ENCODE measurements at places on chromosomes 2 and 18.

- no peak for DNase-seq
Observed at GRCh38 chr18:45171679-45172191, 443.5 kb upstream of the SLC14A2 start.

GRCh38 chr2:162382278-162382677 is 38.3 kb downstream of the GCA start:
- no peak for DNase-seq

DNA sequence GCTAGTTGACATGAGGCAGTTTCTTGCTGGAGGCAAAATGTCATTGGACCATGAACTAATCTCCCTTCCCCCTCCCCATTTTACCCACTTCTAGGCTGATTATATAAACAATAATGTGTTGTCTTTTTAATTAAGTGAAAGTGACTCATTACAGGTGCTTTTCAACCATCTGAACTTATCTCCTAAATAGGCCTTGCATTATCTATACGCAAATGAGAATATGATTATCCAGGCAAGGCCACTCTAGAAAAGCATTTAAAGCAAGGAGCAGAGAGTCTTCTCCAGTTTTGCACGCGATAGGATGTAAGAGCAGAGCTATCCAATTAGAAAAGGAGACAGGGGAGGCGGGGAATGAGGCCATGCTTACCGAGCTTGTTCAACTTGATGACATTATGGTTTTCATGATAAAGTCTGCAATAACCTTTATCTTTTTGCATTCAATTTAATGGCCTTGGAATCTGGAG is 286.1 kb upstream of the SIX3 start:
- no peak for DNase-seq

GRCh38 chr2:157169889-157170288 is 87.6 kb upstream of the GALNT5 start:
- DNase-seq: no peak

GRCh38 chr2:133506996-133507395 is 61.3 kb downstream of the NCKAP5 start:
- no peak for DNase-seq

DNA sequence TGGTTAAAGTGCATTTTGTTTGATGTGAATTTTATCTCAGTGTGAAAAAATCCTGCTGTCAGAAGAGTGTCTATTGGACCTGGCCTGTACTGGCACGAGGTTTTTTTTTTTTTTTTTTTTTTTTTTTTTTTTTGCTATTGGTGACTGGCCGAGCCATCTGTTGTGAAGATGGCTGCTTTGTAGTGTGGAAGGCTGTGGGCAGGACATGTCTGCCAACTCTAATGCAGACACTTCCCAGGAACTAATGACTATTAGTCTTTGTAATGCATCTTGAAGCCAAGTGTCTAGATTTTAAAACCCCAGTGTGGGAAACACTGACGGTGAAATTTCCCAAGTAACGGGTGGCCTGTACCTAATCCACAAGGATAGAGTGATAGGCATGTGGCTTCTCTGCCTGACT is 34.3 kb downstream of the ZAP70 start:
- DNase-seq: no peak

- DNase-seq: no peak
Observed at GRCh38 chr2:120913972-120914838, 178.5 kb downstream of the GLI2 start.

DNA sequence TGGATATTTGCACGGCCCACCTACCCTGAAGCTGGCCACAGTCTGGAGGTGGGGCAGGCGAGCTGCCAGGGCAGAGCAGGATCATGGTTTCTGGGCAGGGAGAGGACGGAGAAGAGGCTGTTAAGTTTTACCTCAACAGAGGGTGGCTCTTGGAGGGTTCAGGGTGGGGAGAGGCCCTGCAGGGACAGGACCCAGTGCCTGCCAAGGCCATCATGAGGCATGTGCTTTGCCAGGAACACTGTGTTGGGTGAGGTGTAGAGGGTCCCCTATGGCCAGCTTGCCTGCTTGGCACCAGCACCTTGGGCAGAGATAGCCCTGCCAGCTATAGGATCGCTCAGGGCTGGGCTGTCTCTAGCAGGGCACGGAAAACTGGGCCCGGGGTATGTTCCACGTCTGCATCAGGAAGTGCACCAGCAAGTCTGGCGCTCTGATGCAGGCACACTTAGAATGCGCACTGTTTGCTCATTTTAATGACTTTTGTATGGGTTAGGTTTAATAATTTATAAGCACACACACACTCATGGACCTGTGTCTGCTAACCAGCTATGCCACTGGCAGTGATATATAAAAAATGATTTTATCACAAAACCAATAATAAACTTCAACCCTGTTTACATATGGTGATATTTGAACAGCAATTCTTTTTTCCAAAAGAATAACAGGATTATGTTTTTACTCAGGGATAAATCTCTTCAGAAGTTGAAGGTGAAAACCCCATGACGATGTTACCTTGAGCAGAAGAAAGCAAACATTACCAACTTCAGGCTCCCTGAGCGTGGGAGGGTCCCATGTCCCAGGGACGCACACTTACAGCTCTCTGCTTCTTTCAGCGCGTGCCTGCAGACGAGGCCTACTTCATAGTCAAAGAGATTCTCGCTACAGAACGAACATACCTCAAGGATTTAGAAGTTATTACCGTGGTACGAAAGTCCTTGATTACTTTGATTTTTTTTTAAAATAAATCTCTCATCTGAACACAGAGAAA is 46.4 kb downstream of the STK25 start:
- DNase-seq: no peak

DNA sequence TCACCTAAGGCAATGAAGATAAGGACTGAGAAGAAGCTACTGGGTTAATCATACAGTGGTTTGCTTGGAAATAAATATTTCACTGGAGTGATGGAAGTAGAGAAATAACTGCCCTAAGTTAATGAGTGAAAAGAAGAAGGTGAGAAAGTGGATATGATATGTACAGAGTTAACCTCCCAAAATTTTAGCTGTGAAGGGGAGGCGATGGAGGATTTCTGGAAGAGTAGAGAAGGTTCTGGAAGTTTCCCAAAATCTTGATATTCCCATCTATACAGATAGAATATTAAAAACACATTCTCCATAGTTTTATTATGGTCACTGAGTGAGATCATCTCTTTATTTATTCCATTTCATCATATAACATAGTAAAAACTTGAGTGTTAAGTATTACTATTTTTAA is 296.6 kb upstream of the RGPD4 start:
- DNase-seq: no peak

DNA sequence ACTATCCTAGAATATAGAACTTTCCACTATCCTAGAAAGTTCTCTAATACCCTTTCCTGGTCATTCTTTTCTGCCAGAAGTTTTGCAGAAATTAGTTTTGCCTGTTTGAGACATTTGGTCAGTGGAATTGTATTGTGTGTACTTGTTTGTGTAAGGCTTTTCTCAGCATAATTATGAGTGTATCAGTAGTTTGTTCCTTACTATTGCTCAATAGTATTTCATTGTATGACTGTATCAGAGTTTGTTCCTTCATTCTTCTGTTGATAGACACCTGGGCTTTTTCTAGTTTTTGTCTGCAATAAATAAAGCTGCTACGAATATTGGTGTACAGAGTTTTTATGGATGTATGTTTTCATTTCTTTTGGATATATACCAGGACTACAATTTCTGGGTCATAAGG is 27.2 kb downstream of the CCDC138 start:
- DNase-seq: no peak

DNA sequence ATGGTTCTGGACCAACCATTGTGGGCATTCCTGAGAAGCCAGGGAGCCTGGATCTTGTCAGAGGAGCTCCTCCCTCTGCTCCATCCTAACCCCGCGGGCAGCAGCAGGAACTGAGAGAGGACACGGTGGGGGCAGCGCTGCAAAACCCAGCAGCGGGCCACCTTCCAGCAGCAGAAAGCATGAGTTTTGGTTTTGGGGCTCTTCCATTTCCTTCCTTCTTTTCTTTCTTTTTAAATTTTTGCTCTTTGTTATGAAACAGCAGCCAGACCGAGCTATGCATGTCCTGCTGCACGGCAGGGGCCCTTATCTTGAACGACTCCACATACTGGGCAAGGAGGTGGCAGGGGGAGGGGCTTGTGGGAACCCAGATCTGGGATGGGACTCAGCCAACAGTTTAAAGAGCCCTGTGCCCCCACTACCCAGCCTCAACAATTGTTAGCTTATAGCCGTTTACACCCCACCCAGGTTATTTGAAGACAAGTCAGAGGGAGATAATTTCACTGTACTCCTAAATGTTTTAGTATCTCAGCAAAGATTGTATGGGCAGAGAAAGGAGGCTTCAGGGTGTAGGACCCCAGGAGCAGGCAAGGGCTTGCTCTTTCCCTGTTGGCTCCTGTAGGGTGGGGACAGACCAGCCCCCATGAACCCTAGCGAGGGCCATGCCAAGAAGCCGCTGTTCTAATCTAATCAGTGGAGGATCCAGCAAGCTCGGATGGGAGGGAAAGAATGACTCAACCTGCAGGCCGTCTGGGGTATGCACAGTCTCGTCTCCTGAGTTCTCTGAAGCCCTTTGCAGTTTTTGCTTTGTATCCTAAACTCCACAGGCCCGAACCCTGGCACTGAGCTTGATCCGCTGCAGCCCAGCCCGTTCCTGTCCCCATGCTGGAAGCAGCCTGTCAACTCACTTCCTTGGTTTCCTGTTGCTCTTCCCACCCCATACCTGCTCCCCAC is 75.3 kb downstream of the LRRFIP1 start:
- peak; percentile 57 for DNase-seq

DNA sequence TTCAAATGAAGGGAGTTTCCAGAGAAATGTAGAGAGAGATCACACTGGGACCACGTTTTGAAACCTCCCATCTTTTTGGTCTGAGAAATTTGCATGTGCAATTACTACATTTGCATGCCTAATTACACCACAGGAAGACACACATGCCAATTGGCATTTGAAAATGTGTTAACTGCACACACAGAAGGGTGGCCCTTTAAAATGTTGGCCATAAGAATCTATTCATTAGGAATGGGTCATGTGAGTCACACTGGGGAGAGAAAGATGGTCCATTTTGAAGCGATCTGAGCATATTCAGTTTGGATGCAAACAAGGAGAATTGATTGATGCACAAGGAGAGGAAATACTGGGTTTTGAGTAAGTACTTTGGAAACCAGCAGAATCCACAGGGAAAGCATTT is 1407.1 kb upstream of the ACVR2A start:
- no peak for DNase-seq

GRCh38 chr2:218605432-218605831 is 2.3 kb upstream of the PLCD4 start:
- DNase-seq: no peak

GRCh38 chr18:49667462-49667861 is 105.6 kb downstream of the LIPG start:
- no peak for DNase-seq

DNA sequence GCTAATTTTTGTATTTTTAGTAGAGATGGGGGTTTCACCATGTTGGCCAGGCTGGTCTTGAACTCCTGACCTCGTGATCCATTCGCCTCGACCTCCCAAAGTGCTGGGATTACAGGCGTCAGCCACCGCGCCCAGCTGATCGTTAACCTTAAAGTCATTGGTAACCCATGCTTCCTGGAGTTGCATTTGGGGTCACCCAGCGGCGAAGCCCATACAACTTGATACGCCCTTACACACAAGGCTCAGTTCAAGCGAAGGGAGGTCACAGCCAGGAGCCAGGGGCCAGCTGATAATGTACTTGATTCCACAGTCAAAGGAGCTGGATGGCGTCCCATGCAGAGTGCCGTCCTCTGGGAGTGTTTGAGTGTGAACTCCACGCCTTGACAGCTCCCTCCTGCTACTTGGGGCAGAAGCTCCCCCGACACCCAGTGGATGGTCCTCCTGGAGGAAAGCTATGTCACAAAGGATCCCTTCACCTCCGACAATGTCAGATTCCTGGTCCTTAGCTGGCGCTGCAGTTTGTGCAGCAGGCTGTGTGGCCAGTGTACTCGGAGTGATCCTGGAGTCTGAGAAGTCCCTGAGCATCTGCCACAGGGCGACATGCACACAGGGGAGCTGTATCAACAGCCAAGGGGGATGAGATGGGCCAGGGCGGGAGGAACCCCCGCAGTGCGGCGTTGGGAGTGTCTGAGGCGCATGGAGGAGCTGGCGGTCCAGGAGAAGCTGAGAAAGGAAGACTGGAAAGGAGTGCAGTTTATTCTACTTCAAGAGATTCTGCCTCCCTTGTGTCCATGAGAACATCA is 7.9 kb downstream of the CLHC1 start:
- no peak for DNase-seq

GRCh38 chr2:44843086-44843485 is 98.4 kb upstream of the SIX3 start:
- no peak for DNase-seq

GRCh38 chr18:3051718-3052410 is 38.9 kb upstream of the LPIN2 start:
- DNase-seq: no peak

DNA sequence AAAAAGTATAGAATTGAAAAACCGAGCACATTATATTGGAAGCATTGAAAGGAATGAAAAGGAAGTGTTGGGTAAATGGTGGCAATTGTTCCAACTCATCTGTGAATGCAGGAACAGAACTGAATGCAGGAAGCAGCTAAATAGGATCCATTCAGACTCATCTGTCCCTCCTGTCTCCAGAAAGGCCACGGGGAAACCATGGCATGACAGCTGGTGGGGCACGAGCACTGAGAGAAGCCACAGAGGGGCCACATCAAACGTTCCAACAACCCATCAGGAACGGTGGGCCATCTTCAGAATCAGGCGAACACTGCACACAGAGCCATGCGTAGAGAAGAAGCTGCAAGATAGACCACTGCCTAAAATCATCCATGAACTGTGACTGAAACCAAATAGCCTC is 138.5 kb upstream of the SLC35G4 start:
- no peak for DNase-seq
